ENCODE measurements at places on chromosomes 1 and 21.

- no peak for DNase-seq
These were observed 33.2 kb downstream of the PRAMEF20 start for GRCh38 chr1:13443335-13443979.

- DNase-seq = no peak
These were observed 14.0 kb downstream of the PMF1 start for GRCh38 chr1:156226782-156227181.

DNA sequence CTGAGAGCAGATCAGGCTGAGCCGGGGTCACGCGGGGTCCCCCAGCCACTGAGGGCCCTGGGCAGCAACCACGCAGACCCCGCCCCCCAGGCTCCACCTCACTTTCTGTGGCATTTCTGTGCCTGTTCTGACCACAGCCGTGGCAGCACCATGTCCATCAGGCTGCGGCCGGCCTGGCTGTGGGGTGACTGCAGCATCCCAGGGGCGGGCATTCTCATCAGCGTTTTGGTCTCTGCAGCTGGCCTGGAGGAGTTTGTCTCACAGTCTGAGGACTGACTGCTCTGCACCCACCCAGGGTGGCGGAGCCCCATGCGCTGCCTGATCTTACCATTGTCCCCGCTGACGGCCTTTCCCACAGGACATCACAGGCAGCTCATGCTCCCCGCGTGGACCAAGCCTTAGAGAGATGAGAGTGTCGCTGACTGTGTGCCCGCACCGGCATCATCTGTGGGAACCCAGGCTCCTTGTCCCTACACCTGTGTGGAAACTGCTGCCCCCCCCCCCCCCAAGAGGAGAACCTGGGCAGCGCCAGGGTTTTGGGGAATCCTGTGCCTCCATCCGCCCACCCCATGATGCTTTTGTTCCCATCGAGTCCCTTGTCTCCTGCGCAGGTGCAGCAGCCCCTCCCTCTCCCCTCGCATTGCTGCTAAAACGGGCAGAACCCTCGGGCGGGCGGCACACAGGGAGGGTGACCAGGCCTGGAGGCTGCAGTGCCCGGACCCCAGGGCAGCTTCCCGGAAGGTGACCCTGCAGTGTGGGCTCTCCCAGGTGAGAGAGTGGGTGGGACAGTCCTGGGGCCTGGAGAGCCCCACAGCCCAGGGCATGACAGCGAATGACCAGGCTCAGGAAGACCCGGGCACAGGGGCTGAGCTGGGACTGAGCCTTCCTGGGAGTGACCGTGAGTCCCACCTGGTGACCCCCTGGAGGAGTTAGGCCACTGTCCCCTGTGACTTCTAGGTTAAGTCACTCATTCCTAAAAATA, 1.8 kb downstream of the KRTAP10-1 start:
- no peak for DNase-seq

DNA sequence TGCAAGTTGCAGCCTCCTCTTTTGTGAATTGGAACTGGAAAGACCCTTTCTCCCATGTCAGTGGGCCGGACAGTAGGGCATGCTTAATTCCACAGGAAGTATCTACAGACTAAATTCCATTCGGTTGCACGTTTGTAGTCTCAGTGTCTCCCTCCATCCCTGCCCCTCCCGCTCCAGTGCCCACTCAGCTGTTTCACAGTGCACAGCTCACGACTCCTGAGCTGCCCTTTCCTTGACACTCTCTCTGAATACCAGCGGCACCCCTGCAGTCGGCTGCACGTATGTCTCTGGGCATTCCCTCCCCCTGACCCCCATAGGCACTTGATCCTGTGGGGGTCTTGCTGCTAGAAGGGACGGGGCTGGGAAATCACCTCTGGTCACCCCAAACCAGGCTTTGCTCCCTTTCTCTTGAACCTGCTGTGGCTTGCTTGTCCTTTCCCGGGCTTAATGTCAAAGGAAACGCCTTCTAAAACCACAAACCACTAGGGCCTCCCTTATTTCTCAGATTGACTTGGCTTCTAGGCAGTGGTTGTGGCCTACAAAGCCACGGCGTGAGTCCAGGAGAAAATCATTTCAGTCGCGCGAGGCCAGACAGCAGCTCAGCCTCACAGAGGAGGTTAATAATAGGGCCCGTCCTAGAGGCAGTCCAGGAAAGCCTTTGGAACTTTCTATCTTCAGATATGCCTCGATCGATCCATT, 365.3 kb upstream of the PROX1 start:
- DNase-seq = no peak

GRCh38 chr1:147384804-147385203, 142.3 kb downstream of the CHD1L start:
- DNase-seq = no peak

GRCh38 chr1:30473922-30474817, 249.2 kb downstream of the MATN1 start:
- no peak for DNase-seq

DNA sequence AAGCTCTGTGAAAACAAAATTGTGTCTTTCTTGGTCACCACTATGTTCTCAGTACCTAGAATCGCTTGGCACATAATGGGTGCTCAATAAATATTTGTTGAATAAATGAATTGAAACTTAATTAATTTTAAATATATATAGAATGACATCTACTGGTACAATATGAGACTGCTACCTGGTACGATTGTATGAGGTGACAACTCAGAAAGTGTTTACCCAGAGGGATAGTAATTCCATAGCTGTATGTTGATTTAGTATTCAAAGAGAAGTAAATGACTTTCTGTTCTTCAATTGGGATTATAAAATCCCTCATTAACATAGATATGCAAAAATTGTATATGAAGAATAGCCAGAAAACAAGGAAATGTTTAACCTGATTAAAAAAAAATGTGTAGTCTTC, 128.7 kb downstream of the RPS6KC1 start:
- DNase-seq = no peak

DNA sequence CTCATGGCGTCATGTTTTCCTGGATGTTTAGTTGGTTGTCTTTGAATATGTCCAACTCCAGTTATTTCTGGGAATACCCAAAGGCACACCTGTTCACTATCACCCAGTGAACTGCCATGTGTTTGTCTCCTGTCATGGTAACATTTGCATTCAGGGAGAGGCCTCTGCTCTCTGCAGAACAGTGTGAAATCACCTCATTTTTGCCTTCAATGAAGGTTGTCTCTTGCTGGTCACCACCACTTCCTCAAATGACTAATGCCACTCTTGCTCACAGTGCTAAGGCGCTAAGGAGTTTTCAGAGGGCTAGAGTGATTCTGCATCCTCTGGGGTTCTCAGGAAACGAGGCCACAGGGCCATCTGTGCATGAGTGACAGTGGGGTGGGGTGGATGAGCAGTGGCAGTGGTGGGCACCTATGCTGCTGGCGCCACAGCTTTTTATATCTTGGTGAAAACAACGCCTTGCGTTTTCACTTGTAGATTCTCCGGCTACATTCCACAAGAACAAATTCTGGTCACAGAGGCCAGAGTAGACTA, 60.0 kb upstream of the ATP5PO start:
- no peak for DNase-seq

- DNase-seq = no peak
These were observed 112.1 kb downstream of the RUNX1 start for GRCh38 chr21:34936883-34937563.

DNA sequence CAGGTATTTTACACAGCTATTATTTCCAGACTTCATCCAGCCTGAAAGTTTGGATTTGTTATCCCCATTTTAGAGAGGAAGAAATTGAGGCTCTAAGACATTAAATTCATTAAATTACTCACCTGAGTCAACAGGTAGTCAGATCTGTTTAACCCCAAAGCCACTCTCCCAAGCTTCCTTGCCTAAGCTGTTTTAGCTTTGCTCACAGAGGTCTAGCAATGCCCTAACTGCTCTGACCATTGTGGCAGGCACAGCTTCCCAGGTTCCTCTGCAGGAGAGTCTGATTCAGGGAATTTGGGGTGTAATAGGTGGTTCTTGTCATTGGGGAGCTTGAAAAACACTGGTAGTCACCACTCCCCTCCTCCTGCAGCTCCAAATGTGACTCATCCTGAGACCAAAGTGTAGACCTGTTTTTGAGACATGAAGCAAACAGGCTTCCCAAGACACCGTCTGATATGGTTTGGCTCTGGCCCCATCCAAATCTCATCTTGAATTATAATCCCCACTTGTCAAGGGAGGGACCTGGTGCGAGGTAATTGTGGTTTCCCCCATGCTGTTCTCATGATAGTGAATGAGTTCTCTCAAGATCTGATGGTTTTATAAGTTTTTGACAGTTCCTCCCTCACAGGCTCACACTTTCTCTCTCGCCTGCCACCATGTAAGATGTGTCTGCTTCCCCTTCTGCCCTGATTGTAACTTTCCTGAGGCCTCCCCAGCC, 142.8 kb upstream of the DNAH14 start:
- DNase-seq = no peak

DNA sequence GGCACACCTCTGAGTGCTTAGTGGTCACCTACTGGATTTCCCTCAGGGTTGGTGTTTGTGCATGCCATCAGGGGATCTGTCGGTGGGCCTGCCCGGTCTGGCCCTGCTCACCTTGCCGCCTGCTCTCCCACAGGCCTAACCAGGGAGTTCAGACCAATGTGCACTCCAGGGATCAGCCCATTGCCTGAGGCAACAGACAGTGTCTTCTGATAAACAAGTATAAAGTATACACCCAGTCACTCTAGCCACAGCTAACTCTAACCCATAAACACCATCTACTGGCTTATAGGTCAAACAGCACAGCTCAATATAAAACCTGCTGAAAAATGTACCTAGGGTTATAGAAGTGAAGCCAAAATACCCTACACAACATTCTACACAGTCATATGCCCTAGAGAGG, 1300.0 kb downstream of the PLA2G4A start:
- no peak for DNase-seq

Measured in HS-5 (cell line).